ENCODE measurements at places on chromosomes 7 and 10.

- no peak for DNase-seq
Measured at GRCh38 chr10:22217842-22218241, at the start of gene EBLN1. TSS of gene EBLN1 (minus strand) at chr10:22218015. CDS start at chr10:22209983, 8,032 bp downstream.

- no peak for DNase-seq
Measured at GRCh38 chr10:78449554-78449953, 415.9 kb downstream of the RPS24 start.

GRCh38 chr7:44755698-44756627 is 7.3 kb downstream of the ZMIZ2 start:
- DNase-seq, result no peak

DNA sequence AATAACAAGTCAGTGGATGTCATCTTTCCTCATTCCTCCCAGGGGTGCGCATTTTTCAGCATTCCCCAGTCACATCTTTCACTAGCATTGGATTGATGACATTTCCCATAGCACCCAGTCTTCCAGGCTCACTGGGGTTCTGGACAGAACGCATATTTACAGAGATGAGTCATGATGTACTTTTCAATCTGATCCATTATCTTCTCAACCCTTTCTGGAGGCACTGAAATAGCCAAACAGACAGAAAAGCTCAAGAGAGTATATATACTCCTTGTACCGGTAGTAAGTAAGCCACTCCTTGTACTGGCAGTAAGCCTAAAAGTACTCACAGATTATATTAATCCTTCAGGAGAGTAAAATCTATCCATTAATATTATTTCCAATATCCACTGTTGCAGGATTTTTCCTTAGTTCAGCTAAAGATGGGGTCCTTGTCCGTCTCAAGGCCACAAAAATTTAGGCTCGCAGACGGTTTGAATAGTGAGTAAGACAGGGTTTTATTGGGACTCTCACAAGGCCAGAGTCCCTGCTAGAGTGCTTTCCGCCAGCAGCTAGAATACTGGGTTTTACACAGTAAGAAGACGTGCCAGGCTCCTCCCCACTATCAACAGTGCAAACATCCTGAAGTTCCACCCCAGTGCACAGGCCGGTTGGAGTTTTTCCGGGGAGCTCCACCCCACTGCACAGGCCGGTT is 60.8 kb downstream of the MDH2 start:
- DNase-seq, result no peak

- DNase-seq, result no peak
Measured at GRCh38 chr10:18743926-18744325, 84.7 kb downstream of the ARL5B start.

DNA sequence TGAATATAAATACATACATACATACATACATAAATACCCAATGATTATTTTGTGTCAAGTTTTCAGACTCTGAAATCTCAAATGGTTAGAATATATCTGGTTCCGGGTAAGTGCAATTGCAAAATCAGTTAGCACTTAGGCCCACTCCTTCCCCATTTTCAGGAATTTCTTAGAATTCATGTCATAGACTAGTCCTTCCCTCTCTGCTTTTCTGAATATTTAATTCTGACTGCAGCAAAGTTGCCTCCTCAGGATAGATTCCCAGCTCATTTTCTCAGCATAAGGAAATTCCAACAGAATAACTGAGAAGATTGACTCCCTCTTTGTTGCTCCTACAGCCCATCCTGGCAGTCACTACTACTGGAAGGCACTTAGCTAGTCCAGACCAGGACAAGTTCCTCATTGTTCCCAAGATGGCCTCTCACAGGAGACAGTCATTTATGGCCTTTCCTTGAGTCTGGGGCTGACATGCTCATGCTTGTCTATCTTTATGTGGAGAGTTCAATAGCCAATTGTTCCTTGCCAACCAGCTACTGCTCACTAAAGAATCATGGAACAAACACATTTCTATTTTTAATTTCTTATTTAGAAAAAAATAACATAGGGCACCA is 142.9 kb upstream of the ITGB1 start:
- no peak for DNase-seq

- no peak for DNase-seq
Measured at GRCh38 chr10:109237682-109238081, 685.6 kb downstream of the XPNPEP1 start.

DNA sequence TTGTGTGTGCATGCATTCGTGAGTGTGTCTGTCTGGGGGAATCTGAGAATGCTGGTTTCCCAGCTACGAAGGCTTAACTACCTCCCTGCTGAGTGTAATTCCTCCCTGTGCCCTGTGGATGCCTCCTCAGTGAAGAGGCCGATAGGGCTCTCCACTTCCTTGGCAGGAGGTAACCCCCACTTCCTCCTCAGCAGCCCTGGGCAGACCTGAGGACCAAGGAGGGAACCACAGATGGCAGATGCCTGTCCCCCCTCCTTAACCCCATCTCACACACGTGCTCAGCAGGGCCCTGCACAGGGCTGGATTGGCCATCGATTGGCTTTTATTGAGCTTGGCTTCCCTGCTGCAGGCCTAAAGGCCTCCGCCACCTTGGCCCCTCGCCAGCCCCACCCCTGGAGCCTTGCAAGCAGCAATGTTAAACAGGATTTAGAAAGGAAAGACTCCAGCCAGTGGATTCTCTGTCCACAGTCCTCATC is 45.6 kb upstream of the LRRC4 start:
- DNase-seq, result no peak

- DNase-seq, result no peak
Measured at GRCh38 chr10:27369880-27370279, 129.3 kb upstream of the ACBD5 start.

- DNase-seq, result no peak
Measured at GRCh38 chr7:139901056-139901795, 72.2 kb downstream of the TBXAS1 start.

GRCh38 chr7:33369888-33370287 is 240.5 kb downstream of the BBS9 start:
- no peak for DNase-seq

All from activated CD4-positive, alpha-beta T cell treated with anti-CD3 and anti-CD28 coated beads for 36 hours (primary cell).